ENCODE measurements at places on chromosomes 16 and 17.

GRCh38 chr17:38871247-38872015 lies 1.6 kb downstream of the LASP1 start:
- no peak for DNase-seq

DNA sequence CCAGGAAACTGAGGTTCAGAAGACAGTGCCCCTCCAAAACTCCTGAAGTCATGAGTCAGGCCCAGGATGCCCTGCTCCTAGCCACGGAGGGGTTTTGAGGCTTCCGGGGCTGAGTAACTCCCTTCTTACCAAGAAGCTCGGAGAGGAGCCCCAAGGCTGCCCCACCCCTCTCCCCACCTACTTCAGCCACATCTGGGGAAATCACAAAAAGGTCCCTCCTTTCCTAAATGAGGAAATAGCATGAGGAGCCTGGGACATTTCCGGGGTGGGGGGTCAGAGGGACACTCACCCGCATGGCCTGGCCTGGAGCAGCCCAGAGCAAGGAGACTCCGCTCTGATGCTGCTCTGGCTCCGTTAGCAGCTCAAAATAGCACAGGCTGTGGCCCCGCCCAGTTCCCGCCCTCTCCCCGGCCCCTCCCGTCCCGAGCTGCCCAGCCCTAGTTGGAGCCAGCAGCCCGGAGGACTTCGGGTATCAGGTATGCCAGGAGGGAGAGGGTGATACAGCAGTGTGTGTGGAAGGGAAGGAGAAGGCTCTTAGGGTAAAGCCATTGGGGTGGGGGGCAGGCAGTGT lies 40.1 kb downstream of the MYO18A start:
- no peak for DNase-seq

DNA sequence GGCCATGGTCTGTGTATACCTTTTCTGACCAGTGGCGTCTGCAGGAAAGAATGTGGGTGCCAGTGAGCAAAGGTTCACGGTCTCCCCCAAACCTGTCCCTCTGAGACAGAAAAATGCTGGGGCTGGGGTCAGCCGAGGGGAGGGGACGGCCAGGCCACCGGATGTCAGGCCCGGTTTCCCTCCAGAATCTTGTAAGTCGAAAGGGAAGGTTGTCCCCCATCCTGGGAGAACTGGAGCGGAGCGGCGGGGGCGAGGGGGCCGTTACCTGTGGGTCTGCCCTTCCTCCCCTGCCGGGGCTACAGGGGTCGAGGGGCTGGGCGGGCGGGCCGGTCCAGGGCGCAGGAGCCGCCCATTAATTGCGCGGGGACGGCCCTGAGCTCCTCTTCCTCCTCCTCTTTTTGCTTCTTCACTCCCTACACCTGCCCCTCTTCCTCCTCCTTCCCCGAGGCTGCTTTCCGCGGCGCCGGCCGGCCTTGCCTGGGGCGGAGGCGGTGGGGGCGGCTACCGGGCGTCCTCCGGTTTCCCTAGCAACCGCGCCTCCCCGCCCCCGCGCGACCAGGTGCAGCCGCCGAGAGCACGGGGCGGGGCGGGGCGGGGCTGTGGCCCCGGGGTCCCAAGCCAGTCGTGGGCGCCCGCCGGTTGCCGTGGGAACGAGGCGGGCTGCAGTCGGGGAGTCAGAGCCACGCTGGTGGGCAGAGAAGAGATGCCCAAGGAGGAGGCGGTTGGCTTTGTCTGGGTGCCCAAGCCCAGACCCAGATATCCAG lies at the start of gene MARCHF10:
MARCHF10 (minus strand) TSS at position 503 of the 764 bp plus-strand sequence. CDS start 6,579 bp downstream, outside the sequence.
- no peak for DNase-seq

GRCh38 chr17:19508577-19508867 lies 25.1 kb upstream of the SLC47A1 start:
- no peak for DNase-seq

- DNase-seq = no peak
These were observed 60.6 kb downstream of the RAB11FIP4 start for GRCh38 chr17:31452101-31452500.

Data from smooth muscle cell of the brain vasculature (primary cell).